ENCODE measurements at places on chromosomes 13 and 19.
A peak's percentile ranks its signal among the peaks of the same experiment; 100 is the strongest.

- DNase-seq: no peak
Measured at GRCh38 chr13:109906976-109907375, 120.6 kb upstream of the IRS2 start.

- DNase-seq: no peak
Measured at GRCh38 chr13:38957794-38958592, 32.6 kb downstream of the STOML3 start.

DNA sequence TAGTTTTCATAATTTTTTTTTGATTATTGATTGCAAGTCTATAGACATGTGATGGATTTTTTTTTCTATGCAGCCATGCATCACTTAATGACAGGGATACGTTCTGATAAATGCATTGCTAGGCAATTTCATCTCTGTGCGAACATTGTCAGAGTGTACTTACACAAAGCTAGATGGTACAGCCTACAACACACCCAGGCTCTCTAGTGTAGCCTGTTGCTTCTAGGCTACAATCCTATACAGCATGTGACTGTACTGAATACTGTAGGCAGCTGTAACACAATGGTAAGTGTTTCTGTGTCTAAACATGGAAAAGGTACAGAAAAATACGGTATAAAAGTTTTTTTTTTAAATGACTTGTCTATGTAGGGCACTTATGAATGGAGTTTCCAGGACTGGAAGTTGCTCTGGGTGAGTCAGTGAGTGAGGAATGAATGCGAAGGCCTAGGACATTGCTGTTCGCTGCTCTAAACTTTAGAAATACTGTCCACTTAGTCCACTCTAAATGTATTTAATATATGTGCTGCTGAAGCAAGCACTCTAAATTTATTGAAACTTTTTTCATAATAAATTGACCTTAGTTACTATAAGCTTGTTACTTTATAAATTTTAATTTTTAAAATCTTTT is 20.3 kb downstream of the SPATA13 start:
- DNase-seq: no peak

DNA sequence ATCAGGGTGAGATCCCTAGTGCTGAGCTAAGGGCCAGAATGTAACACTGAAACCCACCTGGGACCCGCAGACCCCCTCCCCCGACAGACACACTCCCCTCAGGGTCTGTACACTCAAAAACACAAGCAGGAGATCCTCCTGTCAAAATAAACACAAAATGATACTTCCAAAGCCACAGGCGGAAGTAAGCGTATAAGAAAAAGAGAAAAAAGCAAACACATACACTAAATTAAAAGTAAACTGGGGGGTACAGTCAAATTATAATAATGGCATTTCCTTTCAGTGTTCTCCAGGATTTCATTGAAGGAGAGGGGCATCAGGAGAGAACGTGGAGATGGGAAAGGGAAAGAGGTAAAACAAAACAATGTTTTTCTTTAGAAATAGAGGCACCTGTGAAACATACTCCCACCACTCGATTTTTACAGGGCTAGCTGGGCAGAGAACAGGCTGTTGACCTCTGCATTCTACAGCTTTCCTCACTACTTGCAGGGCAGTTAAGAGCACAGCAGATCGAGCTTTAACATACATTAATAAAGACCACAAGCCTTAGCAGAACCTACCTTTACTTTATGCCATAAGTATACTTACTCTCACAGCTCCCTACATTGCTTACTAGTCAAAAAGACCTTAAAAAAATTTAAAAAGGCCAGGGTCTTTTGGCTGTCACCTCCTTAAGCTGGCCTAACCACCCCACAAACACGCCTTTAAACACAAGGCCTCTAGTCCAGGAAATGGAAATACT is 5.3 kb downstream of the ZIC5 start:
- DNase-seq: no peak

GRCh38 chr19:50844296-50844935 is 10.3 kb upstream of the KLK3 start:
- peak; percentile 37 for DNase-seq

DNA sequence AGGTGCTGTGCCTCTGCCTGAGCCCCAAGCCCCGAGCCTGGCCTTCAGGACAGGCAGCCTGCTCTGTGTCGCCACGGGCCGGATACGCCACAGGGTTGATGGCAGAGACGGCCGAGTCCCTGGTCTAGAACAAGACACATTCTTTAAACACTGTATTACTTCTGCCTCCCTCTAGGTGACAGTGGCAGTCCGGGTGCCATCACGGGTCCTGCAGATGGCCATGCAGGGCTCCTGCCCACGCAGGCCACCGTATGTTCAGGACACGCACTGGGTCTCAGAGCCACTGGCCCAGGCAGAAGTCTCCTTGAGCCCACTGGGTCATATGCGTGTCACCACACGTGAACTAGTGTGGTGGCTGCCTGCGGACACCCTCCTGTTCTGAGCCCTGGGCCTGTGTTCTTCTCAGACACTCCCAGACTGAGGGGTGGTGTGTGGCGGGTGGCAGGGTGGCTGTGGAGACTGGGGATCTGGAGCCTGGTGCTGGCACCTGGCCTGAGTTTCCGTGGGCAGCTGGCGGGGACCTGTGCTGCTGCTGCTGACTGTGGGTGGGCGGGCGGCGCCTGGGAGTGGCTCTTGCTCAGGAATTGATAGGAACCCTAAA is 4.4 kb downstream of the PLEKHJ1 start:
- DNase-seq: no peak

- DNase-seq: no peak
Measured at GRCh38 chr13:103852036-103852435, 785.8 kb upstream of the SLC10A2 start.

DNA sequence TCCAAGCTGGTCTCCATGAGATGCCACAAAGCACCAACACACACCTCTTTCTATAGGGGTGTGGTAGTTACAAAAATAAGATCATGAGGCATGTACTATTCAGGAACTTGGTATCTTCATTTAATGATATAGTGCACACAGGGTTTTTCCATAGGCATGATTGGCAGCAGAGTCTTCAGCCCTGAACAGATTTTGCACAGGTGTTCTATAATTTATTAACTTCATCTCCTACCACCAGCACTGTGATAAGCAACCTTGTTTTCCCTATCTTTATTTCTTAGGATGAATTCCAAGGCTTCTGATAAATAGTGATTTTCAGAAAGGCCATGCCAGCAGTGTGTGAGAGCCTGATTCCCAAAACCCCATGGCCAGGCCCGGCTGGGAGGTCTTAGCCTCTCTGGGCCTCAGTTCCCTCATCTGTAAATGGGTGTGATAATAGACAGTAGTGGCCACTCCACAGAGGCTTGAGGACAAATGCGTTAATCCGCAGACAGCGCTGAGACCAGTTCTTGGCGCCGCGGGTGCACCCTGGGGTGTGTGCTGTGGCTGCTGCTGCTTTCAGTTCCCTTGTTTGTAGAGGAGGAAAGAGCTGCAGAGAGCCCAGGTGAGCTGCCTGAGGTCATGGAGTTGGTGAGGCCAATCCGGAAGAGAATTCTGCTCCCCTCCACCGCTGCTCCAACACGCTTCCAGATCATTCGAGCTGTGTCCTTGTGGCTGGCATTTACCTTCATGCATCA is 33.1 kb downstream of the DHRS12 start:
- DNase-seq: no peak

DNA sequence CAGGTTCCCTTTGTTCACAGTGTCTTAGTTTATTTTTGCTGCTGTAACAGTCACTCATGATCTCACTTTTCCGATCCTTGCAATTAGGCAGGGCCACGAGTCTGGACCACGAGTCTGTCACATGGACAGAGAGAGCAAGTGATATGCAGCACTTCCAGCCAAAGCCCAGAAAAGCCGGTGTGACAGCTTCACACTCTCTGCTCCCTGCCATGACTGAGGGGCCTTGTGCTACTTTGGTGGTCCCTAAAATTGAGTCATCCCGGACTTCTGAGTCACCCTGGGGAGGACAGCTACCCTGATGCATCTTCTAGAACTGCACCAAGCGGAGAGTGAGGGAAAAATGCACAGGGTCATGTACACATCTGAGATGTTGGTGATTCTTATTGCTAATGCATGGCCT is 179.6 kb downstream of the EFNB2 start:
- DNase-seq: no peak

- no peak for DNase-seq
Measured at GRCh38 chr13:57630661-57631595, 616 bp upstream of the PCDH17 start.

DNA sequence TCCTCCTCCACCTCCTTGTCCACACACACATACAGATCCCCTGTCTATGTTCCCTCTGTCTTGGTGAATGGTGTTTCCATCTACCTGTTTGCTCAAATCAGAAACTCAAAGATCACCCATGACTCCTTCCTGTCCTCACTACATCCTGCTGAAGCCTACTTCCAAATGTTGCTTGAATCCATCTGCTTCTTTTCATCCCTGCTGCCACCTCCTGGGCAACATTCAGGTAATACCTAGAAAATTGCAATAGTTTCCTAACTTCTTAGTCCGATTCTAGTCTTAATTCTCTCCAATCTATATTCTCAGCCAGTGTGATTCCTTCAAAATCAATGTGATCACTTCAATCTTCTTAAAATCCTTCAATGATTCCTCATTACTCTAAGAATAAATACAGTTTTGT is 155.5 kb upstream of the STARD13 start:
- DNase-seq: no peak

- no peak for DNase-seq
Measured at GRCh38 chr19:12867120-12868099, 13.8 kb downstream of the DNASE2 start.

GRCh38 chr19:281156-281853 is 9.9 kb downstream of the PLPP2 start:
- DNase-seq: no peak

- DNase-seq: no peak
Measured at GRCh38 chr13:45892513-45892912, 41.0 kb upstream of the SIAH3 start.

DNA sequence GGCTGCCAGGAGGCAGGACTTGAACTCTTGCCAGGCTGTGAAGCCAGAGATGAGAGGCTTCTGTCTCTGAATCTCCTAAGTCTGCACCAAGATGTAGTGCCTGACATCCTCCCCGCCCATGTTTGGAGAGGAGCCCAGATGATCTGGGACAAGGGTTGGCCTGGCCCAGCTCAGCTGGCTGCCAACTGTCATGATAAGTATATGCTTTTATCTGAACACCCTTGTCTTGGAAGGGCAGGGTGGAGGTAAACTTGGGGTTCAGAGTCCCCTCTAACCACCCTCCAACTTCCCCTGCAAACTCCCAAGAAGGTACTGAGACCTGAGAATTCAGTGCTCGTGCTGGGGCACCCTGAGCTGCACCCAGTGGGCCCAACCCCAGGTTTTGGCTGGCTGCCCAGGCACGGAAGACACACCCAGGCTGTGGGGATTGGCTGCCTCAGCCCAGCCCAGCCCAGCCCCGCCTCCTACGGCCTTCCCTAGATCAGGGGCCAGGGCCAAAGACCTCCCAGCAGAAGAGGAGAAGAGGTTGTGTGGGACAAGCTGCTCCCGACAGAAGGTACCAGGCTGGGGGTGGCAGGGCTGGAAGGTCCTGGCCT is at the start of gene CYP4F12:
CYP4F12 (plus strand) TSS at position 508 of the 596 bp plus-strand sequence. CDS start 443 bp downstream, outside the sequence.
- DNase-seq: no peak

GRCh38 chr13:51235756-51236490 is 13.7 kb downstream of the FAM124A start:
- no peak for DNase-seq

DNA sequence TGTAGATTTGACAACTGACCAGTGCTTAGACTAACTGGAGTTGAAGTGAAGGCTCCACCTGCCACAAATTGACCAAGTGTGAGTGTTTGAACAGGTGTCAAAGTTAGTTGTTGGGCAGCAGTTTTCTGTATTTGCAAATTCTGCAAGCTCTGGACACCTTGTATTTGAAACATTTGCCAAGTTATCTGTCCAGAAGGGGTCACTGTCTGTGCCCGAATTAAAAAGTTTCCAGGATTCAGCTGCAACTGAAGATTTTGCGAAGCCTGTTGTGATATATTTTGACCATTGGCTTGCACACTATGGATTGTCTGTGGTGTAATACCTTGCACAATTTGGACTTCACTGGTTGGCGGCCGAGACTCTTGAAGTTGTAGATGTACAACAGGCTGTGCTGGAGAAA is 1690.7 kb downstream of the SLITRK5 start:
- DNase-seq: no peak

DNA sequence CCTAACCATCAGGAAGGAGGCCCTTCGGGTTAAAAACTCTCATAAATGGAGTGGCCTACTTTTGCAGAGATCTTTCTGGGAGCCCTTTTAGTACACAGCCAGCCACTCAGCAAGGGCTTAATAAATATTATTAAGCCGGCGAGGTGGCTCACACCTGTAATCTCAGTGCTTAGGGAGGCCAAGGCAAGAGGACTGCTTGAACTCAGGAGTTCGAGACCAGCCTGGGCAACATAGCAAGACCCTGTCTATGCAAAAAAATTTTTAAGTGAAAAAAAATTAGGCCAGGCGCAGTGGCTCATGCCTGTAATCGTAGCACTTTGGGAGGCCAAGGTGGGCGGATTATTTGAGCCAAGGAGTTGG is 810 bp upstream of the KANK2 start:
- no peak for DNase-seq

DNA sequence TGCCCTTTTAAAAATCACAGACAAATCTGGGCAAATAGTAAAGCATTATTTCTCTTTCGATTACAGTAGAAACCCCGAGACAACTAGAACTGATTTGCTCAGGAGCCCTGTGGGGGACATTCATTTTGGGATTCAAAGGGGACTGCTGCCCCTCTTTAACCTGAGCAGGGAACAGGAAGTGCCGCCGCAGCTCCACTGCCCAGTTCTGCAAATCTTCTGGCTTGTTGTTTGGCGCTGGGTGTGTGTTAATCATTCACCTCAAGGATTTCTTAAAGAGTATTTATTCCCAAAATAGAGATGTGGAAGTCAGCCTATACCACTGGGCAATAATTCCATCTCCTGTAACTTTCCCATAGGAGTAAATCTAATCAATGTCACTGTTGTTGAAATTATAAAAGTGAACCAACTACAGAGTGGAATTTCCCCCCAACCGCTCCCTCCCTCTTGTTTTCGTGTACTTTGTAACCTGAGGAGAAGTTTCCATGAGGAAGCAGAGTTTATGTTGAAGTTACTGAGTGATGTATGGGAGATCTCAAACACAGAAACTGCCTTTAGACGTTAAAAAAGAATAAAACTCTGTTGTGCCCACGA is 515.8 kb downstream of the KLF12 start:
- DNase-seq: no peak

DNA sequence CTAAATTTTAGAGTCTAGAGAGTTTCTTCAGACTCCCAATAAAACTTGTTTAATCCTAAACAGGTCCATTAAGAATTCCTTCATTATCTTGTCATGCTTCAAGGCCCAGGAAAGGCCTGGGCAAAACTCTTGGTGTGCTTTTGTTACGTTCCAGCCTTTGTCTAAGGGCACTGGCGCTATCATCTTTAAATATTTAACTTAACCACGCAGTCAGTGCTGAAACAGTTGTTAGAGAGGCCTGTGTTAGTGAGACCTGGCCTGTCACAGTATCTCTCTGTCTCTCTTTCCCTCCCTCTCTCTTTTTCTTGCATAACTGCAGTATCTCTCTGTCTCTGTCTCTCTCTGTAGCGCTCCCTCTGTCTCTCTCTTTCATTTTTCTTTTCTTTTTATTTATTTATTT is 8.2 kb upstream of the OR1M1 start:
- DNase-seq: no peak

GRCh38 chr13:64248371-64249065 is 2832.9 kb upstream of the PCDH20 start:
- DNase-seq: no peak

- DNase-seq: no peak
Measured at GRCh38 chr13:30608364-30608763, 9.4 kb upstream of the USPL1 start.

- no peak for DNase-seq
Measured at GRCh38 chr19:10611907-10612306, 13.4 kb upstream of the SLC44A2 start.
